Thymus (tissue), 14 donors: ENCODE measurements at places on chromosomes 1 and 21.
A peak's percentile ranks its signal among the peaks of the same experiment; 100 is the strongest.

GRCh38 chr1:168373869-168374268 is 93.2 kb downstream of the TBX19 start:
- H3K4me1 ChIP-seq, result no peaks in the 10 kb centered on the region
- H3K27ac ChIP-seq, result no peak overlapping the region
- DNase-seq, result no peak
- H3K36me3 ChIP-seq, result no peaks in the 10 kb centered on the region

GRCh38 chr1:162342452-162342983 is 34.1 kb downstream of the SPATA46 start:
- no peak overlapping the region for H3K27ac ChIP-seq
- H3K4me3 ChIP-seq, result no peak overlapping the region
- no peak for DNase-seq

DNA sequence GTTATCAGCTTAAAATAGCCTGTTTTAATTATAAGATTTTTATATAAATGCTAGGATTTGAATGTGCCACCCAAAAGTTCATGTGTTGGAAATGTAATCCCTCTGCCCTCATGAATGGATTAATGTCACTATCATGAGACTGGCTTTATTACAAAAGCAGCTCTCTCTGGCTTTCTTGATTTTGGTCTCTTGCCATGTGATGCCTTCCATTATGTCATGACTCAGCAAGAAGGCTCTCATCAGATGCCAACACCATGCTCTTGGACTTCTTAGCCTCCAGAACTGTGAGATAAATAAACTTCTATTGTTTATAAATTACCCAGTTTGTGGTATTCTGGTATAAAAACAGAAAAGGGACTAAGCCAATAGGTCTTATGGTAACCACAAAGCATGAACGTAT is 6.9 kb upstream of the PRSS38 start:
- no peak overlapping the region for H3K4me3 ChIP-seq
- H3K27ac ChIP-seq, result no peak overlapping the region
- H3K27me3 ChIP-seq, result no peaks in the 10 kb centered on the region
- no peaks in the 10 kb centered on the region for H3K36me3 ChIP-seq

- H3K36me3 ChIP-seq, result no peaks in the 10 kb centered on the region
- H3K27ac ChIP-seq, result no peak overlapping the region
Observed at GRCh38 chr1:192977089-192977706, 82.0 kb downstream of the UCHL5 start.

DNA sequence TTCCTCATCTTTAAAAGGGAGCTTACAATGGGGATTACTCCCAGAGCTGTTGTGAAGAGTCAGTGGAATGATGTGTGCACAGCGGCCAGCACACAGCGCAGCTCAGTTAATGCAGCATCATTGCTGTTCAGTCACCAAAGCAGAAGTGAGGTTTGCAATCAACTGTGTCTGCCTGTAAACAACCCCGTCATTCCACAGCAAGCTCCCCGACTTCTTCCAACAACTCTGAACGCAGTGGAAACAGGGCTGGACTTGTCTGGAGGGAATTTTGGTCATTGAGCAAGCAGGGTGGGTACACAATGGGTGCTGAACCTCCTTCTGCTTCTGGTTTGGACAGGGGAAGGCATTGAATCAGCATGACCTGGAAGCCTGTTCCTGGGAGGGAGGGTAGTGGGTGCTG is 347.4 kb downstream of the PTPRU start:
- H3K36me3 ChIP-seq, result no peaks in the 10 kb centered on the region

DNA sequence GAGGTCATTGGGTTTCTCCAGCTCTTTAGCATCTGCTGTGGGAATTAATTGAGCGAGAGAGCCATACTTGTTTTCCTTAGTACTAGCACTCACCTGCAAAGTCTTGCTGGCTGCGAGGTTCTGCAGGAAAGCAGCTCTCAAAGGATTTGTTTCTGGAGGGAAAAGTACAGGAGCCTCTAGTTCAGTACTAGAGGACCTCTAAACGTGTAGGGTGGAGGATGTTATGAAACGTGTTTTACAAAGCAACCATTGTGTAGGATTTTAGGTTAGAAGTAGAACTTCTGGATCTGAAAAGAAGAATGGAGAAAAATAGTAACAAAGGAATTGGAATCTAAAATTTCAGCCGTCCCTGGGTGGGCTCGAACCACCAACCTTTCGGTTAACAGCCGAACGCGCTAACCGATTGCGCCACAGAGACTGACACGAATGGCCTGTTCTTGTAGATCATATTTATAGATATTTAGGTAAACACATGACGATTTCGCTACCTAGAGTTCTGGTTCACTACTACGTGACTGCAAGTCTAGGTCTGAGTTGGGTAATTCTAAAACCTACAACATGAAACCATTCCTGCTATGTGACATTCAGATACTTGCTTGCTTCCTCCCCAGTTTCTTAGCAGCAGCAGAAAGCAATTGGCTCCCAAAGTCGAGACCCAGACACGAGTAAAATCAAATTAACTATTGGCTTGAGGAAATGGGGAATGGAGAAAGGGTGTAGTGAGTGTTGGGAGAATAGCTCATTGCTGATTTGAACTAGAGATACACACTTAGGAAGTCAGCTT is 60.2 kb upstream of the CFAP126 start:
- H3K4me3 ChIP-seq, result no peak overlapping the region
- peaks cover 4% of the 10 kb centered on the region for H3K27me3 ChIP-seq
- DNase-seq, result no peak
- H3K27ac ChIP-seq, result no peak overlapping the region

GRCh38 chr1:52632732-52633290 is at the start of gene SHISAL2A:
Gene SHISAL2A (plus strand): TSS chr1:52633168. CDS start chr1:52633494, 326 bp downstream.
- peak; percentile 25 for DNase-seq
- peaks cover 30% of the 10 kb centered on the region for H3K27me3 ChIP-seq

DNA sequence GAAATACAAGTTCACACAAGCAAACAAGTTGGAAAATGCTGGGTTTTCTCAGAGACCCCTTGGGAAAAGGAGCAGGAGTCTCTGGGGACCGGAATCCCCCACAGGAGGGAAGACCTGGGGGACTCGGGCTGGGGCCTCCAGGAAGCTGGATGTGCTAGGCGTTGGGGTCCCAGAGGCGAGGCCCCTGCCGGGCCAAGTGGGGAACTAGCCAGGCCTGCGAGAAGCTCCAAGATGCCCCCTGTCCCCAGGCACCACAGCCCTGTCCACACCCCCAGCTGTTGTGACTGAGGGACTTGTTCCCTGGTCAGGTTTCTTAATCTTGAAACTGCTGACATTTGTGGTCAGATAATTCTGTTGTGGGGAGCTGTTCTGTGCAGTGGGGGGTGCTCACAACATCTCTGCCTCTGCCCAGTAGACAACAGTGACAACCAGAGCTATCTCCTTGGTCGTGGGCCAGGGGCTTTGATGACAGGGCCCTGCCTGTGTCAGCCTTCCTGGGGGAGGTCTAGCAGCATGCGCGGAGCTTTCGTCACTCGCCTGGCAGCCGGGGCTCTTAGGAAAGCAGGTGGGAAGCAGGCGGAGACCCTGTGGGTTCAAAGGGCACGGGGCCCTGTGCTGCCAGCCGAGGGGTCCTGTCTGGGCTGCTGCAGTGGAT is 126.4 kb upstream of the ARHGEF16 start:
- no peak overlapping the region for H3K4me3 ChIP-seq
- no peak for DNase-seq
- H3K36me3 ChIP-seq, result no peaks in the 10 kb centered on the region
- H3K27ac ChIP-seq, result no peak overlapping the region
- H3K4me1 ChIP-seq, result no peaks in the 10 kb centered on the region
- H3K27me3 ChIP-seq, result no peaks in the 10 kb centered on the region

DNA sequence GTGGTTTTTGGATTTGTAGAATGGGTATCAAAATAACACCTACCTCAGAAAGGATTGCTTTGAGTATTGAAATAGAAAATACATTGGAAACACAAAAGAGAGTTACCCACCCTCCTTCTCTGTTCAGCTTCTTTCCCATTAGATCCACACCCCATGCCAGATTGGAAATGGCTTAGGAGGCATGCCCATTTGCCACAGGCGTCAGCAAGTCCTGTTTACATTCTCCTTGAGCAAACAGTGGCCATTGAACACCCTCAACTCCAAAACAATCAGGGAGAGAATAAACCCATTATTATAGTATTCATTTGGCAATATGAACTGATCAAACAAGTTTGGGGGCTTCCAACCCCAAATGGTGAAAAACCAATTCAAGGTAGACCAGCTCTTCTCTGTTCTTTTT is 2.4 kb downstream of the ELAPOR1 start:
- peaks cover 23% of the 10 kb centered on the region for H3K4me1 ChIP-seq
- H3K4me3 ChIP-seq, result no peak overlapping the region
- no peak for DNase-seq

- H3K4me1 ChIP-seq, result peaks cover 22% of the 10 kb centered on the region
- no peaks in the 10 kb centered on the region for H3K36me3 ChIP-seq
- DNase-seq, result no peak
- H3K27ac ChIP-seq, result no peak overlapping the region
- H3K27me3 ChIP-seq, result no peaks in the 10 kb centered on the region
- H3K4me3 ChIP-seq, result no peak overlapping the region
Observed at GRCh38 chr1:50979937-50980336, 9.9 kb downstream of the CDKN2C start.

DNA sequence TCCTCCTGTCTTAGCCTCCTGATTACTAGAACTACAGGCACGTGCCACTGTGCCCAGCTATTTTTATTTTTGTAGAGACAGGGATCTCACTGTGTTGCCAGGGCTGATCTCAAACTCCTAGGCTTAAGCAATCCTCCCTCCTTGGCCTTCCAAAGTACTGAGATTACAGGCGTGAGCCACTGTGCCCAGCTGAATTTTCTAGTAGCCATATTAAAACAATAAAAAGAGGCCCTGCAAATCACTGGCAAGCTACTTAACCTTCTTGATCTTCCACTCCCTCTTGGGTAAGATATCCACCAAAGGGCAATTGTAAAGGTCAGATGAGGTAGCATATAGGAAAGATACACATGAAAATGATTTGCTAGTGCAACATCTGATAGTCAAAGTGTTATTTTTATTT is 65.6 kb upstream of the SRSF10 start:
- DNase-seq, result no peak
- H3K27me3 ChIP-seq, result no peaks in the 10 kb centered on the region

DNA sequence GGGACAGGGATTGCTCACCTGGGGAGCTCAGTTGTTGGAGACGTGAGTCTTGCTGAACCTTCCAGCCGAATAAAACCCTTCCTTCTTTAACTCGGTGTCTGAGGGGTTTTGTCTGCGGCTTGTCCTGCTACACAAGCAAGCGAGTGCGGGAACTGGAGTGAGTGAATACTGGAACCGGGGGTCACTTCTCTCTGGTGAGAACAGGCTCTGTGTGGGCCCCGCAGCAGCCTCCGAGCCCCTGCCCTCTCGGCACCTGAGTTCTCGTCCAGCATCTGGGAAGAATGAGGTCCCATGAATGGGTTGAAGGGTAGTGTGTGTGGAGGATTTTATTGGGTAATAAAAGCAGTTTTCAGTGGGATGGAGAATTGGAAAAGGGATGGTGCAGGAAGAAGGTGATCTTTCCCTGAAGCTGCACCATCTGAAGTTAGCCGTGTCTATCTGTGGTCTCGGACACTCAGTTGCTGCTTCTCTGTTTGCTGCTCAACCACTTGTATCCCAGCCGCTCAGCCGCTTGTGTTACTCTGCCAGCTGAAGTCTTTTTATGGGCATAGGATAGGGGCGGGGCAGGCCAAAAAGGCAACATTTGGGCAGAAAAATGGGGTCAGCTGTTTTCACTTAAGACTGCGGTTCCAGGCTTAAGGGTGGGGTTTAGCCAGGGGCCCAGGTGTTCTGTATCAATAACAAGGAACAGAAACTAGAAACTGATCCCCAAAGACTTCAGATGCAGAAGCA is 450.6 kb upstream of the CAMK1G start:
- H3K36me3 ChIP-seq, result no peaks in the 10 kb centered on the region
- H3K27ac ChIP-seq, result no peak overlapping the region
- DNase-seq, result no peak
- H3K4me3 ChIP-seq, result no peak overlapping the region

DNA sequence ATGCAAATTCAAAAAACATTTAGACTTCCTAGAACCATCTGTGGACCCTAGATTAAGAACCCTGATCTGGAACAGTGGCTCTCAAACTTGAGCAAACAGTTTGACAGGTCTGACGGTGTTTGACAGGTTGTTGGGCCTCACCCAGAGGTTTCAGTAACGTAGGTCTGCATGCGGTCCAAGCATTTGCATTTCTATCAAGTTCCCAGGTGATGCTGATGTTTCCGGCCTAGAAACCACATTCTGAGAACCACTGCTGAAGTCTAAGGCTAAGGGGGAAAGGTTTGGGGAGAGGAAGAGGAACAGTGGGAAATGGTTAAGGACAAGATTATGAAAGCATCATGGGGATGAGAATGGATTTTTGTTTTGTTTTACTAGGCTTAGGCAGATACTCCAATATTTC is 48.6 kb downstream of the MDM4 start:
- H3K27me3 ChIP-seq, result no peaks in the 10 kb centered on the region
- DNase-seq, result no peak
- H3K27ac ChIP-seq, result peak overlapping the region; percentile 68
- H3K4me1 ChIP-seq, result peaks cover 60% of the 10 kb centered on the region
- peaks cover 22% of the 10 kb centered on the region for H3K36me3 ChIP-seq
- H3K4me3 ChIP-seq, result no peak overlapping the region

- no peaks in the 10 kb centered on the region for H3K27me3 ChIP-seq
- DNase-seq, result no peak
- no peaks in the 10 kb centered on the region for H3K4me1 ChIP-seq
- no peak overlapping the region for H3K4me3 ChIP-seq
- H3K27ac ChIP-seq, result no peak overlapping the region
Observed at GRCh38 chr1:94621802-94622201, 80.2 kb upstream of the F3 start.

DNA sequence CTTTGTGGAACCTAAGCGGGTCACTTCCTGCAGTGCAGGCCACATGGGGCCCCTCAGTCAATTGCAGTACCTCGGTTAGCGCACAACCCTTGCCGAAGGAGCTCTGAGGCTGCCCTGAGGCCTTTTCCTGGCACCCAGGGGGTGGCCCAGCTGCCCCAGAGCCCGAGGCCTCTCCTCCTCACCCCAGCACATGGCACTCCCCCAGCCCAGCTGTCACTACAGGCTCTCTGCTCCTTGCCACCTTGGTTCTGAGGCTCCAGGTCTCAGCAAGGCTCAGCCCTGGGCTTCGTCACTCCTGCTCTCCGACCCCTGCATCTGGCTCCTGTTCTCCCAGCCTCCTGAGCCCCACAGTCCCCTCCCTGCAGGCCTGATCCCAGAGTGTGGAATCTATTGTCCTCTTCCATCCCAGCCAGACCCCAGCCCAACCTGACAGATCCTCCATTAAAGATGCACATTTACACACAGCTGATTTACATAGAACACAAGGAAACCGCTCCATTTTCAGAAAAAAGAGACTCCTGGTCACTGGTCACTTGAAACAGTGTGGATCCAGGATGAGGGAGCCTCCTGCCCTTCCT is 192.8 kb upstream of the POU3F1 start:
- H3K27me3 ChIP-seq, result no peaks in the 10 kb centered on the region
- no peak for DNase-seq
- no peak overlapping the region for H3K27ac ChIP-seq
- H3K4me3 ChIP-seq, result no peak overlapping the region
- H3K36me3 ChIP-seq, result no peaks in the 10 kb centered on the region

DNA sequence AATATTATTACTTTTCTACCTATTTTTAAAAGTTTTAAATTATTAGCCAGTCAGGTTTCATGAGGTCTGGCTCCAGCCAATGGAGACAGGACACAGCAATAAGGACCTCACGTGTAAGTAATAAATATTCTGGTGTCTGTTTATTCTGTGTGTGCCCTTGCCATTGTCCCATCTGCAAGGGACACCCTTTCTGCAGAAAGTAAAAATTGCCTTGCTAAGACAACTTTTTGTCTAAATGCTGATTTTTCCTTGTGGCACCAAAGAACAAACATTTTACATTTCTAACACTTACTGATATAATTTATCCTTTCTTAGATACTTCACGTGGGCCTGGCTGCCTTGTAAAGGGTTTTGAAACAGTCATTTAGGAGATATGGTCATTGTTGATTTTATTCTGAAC is 29.4 kb downstream of the OVAAL start:
- no peak overlapping the region for H3K4me3 ChIP-seq
- H3K4me1 ChIP-seq, result no peaks in the 10 kb centered on the region
- no peak overlapping the region for H3K27ac ChIP-seq
- DNase-seq, result no peak
